ENCODE measurements at places on chromosomes 1 and 21.

DNA sequence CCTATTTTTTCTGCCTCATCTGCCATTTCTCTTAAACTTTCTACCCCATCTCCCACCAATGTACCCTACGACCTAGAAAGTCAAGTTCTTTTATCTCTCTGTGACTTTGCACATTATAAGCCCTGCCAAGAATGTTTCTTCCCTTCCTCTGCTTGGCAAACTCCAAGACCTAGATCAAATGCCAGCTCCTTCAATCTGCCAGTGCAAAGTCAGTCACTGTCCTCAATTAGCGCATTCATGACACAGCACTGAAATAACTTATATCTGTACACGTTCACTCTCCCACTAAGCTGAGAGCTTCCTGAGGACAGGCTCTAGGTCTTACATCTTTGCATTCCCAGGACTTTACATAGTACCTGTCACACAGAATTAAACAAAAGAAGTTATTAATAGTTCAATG, 21.4 kb upstream of the LSM10 start:
- no peak for DNase-seq

GRCh38 chr21:15028186-15028585, 36.6 kb downstream of the NRIP1 start:
- DNase-seq, result no peak

GRCh38 chr1:56435434-56436262, 143.7 kb downstream of the PLPP3 start:
- no peak for DNase-seq

- no peak for DNase-seq
Observed at GRCh38 chr21:29504751-29505321, 206.1 kb downstream of the BACH1 start.

DNA sequence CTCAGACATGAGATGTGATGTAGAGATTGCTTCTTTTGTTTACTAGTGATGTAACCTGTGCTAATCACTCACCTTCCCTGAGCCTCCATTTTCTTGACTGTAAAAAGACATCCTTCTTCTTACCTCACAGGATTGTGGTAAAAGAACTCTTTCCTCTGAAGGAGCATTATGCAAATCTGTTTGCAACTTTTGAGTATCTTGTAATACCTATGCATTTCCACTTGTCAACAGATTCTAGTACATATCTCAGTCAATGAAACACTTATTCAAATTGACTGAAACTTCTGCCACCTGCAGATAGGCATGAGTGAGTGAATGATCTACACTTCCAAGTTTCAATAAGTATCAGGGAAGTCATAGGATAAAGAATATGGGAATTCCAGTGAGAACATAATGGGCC, 174.7 kb downstream of the HHIPL2 start:
- DNase-seq, result no peak

- DNase-seq, result no peak
Observed at GRCh38 chr1:179757933-179758332, 14.8 kb downstream of the FAM163A start.

Data from stromal cell of bone marrow (primary cell).